Chondrocyte (in vitro differentiated cells): ENCODE measurements at places on chromosomes 2 and 18. TPM values are rescaled to one million over a fixed set of nuclear protein-coding genes. Genes with fewer than 3 reads are reported as not detected.
A peak's percentile ranks its signal among the peaks of the same experiment; 100 is the strongest.

The ANKRD30B gene
- total RNA-seq, result not detected in 3 replicates

The SLC9A4 gene
- not detected in 3 replicates for total RNA-seq

The C2orf80 gene
- not detected in 3 replicates for total RNA-seq

The GRHL1 gene
- total RNA-seq, result 0.31 to 0.59 TPM (median 0.42 TPM) in 3 replicates

The ANKRD53 gene
- 0.85 to 2.2 TPM (median 1.8 TPM) in 3 replicates for total RNA-seq

The CCT4 gene
- 109 to 121 TPM (median 118 TPM) in 3 replicates for total RNA-seq

The EFEMP1 gene
- 9.5 to 39.6 TPM (median 38.6 TPM) in 3 replicates for total RNA-seq

The UGT1A7 gene
- 0.12 to 0.23 TPM in 2 of 3 replicates, not detected in the other for total RNA-seq

The CYP1B1 gene
- total RNA-seq, result 60.6 to 135 TPM (median 133 TPM) in 3 replicates

The ASIC4 gene
- total RNA-seq, result 0.15 TPM in 2 of 3 replicates, not detected in the other

GRCh38 chr2:26778507-26778906 is 7.3 kb upstream of the CENPA start:
- no peak overlapping the region for H3K27ac ChIP-seq
- no peak overlapping the region for H3K4me3 ChIP-seq
- no peak for DNase-seq

DNA sequence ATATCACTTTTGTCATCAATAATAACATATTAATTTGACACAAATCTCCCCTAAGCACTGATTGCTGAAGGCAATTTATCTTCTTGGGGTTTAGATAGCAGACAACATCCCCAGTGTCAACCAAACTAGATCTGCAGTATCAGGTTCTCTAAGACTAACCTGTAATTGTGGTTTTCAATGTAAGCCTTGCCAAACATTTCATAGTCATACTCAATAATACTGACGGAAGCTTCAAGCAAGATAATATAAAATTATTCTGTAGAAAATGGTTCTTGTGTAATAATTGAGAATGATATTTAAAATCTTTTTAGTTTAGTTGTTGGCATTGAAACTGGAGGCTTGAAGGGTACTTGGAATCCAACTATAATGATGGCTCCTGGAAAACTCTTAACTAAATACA is 186.3 kb downstream of the RIT2 start:
- no peaks in the 10 kb centered on the region for H3K27me3 ChIP-seq
- no peak overlapping the region for H3K27ac ChIP-seq
- H3K4me1 ChIP-seq, result peaks cover 10% of the 10 kb centered on the region
- H3K36me3 ChIP-seq, result no peaks in the 10 kb centered on the region

- H3K4me1 ChIP-seq, result peaks cover 14% of the 10 kb centered on the region
- no peaks in the 10 kb centered on the region for H3K36me3 ChIP-seq
- no peak for DNase-seq
Observed at GRCh38 chr2:85990084-85990483, 101.3 kb upstream of the ST3GAL5 start.

DNA sequence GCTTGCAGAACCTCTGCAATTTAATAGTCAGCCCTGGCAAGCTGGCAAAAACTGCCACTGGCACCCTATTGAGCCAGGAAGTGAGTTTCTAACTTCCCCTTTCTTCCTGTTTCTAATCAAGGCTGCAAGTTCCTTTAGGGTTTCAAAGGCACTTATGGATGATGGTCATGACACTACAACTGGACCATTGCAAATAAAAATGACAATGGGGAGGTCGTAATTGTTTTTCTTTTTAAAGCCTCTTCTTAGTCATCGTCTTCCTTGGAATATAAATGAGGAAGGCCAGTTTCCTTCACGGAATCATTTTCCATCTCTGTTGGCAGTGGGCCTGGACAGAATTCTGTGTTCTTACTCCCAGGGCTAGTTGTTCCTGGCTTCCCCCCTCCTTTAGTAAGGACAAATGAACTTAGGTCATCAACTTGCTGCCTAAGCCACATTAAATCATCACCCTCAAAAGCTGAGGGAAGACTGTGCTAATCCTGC is 35.8 kb downstream of the SH3RF3 start:
- peaks cover 4% of the 10 kb centered on the region for H3K36me3 ChIP-seq
- peaks cover 93% of the 10 kb centered on the region for H3K4me1 ChIP-seq
- peak overlapping the region; percentile 81 for H3K27ac ChIP-seq
- H3K27me3 ChIP-seq, result no peaks in the 10 kb centered on the region
- no peak overlapping the region for H3K4me3 ChIP-seq
- DNase-seq, result no peak

DNA sequence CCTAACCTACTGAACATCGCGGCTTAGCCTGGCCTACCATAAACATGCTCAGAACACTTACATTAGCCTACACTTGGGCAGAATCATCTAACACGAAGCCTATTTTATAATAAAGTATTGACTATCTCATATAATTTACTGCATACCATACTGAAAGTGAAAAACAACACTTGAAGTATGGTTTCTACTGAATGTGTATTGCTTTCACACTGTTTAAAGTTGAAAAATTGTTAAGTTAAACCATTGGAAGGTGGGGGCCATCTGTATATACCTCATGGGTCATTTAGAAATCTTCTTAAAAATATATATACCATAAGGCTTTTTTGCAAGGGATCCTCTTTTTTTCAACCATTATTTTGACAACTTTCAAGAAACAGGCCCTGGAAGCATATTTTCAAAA is 16.5 kb downstream of the RNF149 start:
- DNase-seq, result no peak
- no peak overlapping the region for H3K4me3 ChIP-seq
- H3K27me3 ChIP-seq, result no peaks in the 10 kb centered on the region
- peaks cover 2% of the 10 kb centered on the region for H3K36me3 ChIP-seq
- peaks cover 14% of the 10 kb centered on the region for H3K4me1 ChIP-seq

DNA sequence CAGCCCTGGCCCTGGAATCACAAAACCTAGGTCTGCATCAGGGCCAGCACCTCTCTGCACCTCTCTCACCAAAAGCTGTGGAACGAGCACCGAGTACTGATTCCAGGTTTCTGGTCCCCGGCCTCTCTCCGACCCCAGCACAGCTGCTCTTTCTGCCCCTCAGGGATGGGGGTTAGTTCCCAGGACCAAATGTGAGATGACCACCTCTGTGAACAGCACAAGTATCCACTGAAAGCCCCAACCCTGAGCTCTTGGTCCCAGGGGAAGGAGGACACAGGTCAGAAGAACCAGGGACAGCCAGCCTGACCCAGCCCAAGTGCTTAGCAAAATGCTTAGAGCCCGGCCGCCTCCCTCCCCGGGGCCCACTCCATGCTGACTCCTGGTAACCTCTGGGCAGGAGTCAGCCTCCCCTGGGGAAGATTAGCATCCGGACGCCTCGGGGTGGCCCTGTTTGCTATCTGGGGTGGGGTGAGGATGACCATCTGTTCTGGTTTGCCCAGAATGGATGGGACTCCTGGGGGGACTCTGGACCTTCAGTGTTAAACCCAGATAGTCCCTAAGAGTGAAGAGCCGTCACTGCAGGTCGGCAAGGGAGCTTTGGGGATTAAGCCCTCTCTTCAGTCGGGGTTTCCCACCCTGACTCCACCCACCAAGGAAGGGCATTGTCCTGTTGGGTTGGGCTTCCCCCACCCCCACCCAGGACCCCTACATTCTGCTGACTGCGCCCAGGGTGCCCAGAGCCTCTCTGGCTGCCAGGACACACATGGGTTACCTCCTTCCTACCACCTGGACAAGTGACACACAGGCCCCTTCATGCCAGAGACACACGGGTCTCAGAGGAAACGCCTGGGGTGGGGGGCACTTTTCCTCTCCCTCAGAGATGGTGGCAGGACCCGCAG is 9.4 kb upstream of the GPR55 start:
- no peak for DNase-seq
- H3K36me3 ChIP-seq, result no peaks in the 10 kb centered on the region
- peaks cover 16% of the 10 kb centered on the region for H3K27me3 ChIP-seq
- H3K4me1 ChIP-seq, result peaks cover 8% of the 10 kb centered on the region
- H3K27ac ChIP-seq, result no peak overlapping the region

DNA sequence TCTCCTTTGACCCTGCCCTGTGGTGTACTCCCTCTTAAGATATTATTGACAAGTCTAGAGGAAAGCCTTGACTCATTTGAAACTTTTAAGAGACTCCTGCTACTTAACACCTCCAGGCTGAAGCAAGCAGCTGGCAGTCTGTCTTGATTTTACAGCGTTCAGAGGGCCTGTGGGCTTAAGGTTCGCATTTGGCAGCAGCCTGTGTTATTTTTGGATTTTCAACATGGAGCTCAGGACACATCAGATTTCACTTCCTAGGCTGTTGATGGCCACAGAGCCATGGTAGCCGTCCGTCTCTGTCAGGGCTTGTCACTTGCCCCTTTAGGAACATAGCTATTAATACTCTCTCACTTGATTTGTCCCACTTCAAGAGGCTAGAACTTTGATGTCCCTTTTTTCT is 73.6 kb downstream of the VWA3B start:
- peaks cover 19% of the 10 kb centered on the region for H3K4me1 ChIP-seq
- H3K27ac ChIP-seq, result no peak overlapping the region
- no peak for DNase-seq
- H3K36me3 ChIP-seq, result no peaks in the 10 kb centered on the region
- peaks cover 22% of the 10 kb centered on the region for H3K27me3 ChIP-seq

- H3K4me1 ChIP-seq, result peaks cover 16% of the 10 kb centered on the region
- DNase-seq, result no peak
- H3K4me3 ChIP-seq, result no peak overlapping the region
- no peak overlapping the region for H3K27ac ChIP-seq
Observed at GRCh38 chr2:168697668-168698121, 104.7 kb upstream of the NOSTRIN start.

DNA sequence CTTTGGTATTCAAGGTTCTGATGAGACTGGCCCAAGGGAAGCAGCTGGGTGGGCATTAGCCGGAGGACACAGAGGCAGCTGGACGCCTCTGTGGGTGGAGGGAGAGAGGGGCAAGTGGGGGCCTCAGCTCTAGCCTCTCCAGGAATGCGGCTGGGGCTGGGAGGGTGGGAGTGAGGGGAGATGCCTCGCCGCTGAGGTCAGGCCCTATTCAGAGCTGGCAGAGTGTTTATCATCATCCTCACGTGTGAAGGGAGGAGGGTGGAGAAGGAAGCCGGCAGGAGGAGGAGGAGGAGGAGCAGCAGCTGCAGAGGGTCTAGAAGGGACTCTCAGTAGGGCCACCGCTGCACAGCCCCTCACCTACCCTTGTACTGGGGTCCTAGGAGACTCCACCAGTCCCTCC is 43.1 kb downstream of the TNS1 start:
- DNase-seq, result no peak
- H3K4me3 ChIP-seq, result no peak overlapping the region
- peak overlapping the region; percentile 32 for H3K27ac ChIP-seq
- H3K27me3 ChIP-seq, result no peaks in the 10 kb centered on the region

DNA sequence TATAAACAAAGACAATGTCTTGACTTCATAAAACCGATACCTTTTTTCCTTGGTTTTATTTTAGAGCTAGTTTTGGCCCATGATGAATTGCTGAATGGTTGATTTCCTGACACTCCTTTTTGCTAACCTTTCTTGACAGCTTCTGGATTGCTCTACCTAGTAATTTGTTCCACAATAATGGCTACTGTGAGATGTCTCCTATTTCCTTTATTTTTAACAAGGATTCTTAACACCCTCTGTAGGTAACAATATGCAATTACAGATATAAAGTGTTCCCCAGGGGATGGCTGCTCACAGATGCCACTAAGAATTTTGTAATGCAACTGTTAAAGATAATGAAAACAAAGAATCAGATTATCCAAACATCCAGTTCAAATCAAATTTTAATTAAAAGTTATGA is 100.8 kb upstream of the ATP5MC3 start:
- no peak overlapping the region for H3K27ac ChIP-seq
- no peak overlapping the region for H3K4me3 ChIP-seq
- DNase-seq, result no peak
- H3K27me3 ChIP-seq, result peaks cover 27% of the 10 kb centered on the region
- no peaks in the 10 kb centered on the region for H3K4me1 ChIP-seq

GRCh38 chr18:37551846-37552245 is 13.8 kb downstream of the CELF4 start:
- DNase-seq, result no peak
- H3K27ac ChIP-seq, result no peak overlapping the region
- no peaks in the 10 kb centered on the region for H3K4me1 ChIP-seq
- peaks cover 64% of the 10 kb centered on the region for H3K27me3 ChIP-seq
- no peaks in the 10 kb centered on the region for H3K36me3 ChIP-seq

- H3K4me1 ChIP-seq, result peaks cover 14% of the 10 kb centered on the region
- no peak for DNase-seq
- no peaks in the 10 kb centered on the region for H3K27me3 ChIP-seq
- H3K4me3 ChIP-seq, result no peak overlapping the region
Observed at GRCh38 chr2:23244617-23245016, 140.4 kb upstream of the KLHL29 start.
